Stimulated activated CD4-positive, alpha-beta T cell treated with anti-CD3 and anti-CD28 coated beads, Interleukin-1b, Interleukin-23, amount 100 ng/mL, for 1 hour (primary cell): ENCODE measurements at places on chromosomes 3 and 15.

- no peak for DNase-seq
These were observed 42.1 kb downstream of the TLE3 start for GRCh38 chr15:70055601-70056051.

DNA sequence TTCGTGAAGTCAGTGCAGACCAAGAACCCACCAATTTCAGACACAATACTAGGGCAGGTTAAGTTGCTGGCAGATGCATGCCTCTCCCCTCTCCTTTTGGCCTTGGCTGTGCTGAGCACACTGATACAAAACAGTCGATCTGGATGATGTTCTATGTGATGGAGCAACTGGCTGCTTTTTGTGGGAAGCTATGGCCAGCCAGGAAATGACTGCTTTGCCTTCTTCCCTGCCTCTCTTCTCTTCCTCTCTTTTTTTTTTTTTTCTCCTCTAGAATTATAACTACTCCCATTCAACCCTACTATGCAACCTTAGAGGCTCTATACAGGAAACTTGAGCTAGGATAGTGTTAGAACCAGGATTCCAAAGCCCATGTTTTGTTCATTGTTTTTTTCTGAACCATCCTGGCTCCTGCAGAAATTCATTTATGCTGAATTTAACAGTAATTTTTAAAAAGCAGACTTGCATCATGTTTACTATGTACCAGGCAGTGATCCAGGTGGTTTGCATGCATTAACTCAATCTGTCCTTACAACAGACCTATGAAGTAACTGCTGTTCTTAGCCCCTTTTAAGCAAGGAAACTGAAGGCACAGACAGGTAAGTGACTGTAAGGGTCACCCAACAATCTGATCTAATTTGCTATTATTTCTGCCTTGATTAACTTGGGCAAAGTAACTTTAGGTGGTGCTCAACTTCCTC lies 62.9 kb downstream of the PLD1 start:
- no peak for DNase-seq

- DNase-seq: no peak
These were observed 89.5 kb upstream of the CHD2 start for GRCh38 chr15:92810418-92811138.

- DNase-seq: no peak
These were observed at the start of gene AADAC for GRCh38 chr3:151813799-151814198. AADAC (plus strand) TSS chr3:151814116; CDS start chr3:151814163, 47 bp downstream.

DNA sequence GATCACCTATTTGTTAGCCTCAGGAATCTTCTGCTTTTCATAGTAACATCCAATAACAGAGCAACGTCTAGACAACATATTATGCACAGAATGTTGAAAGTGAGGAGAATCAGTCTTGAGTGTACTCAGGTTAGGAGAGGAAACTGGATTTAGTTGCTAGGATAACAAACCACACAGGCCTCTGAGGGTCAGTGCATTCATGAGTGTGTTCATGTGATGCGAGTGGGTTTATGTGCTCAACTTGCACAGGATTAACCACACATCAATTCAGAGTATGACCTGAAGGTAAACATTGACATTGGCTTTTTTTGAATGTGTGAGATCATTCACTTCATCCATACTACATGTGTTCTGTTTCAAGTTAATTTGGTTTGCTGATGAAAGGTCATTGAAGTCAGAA lies 287.6 kb downstream of the DIPK2A start:
- no peak for DNase-seq

DNA sequence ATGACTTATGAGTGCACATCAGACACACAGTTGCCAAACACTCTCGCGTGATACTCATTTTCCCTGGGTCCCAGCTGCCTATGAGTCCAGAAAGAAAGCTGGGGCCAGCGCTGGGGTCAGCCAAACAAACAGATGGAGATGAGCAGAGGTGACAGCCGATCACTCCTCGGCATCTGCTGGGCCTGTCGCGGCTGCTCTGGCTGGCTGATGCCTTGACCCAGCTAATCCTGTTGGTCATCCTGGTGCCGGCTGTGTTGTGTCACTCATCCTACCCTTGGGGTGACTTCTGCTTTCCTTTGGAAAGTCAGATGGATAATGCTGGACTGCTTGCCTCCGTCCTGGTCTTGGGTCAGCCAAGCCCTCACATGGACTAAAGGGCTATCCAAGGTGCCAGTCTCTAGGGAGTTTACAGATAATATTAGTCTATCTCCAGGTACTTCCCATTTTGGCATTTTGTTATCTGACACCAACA lies 105.3 kb upstream of the PDZRN3 start:
- no peak for DNase-seq

GRCh38 chr3:181859518-181859917 lies 147.8 kb downstream of the SOX2 start:
- DNase-seq: no peak

DNA sequence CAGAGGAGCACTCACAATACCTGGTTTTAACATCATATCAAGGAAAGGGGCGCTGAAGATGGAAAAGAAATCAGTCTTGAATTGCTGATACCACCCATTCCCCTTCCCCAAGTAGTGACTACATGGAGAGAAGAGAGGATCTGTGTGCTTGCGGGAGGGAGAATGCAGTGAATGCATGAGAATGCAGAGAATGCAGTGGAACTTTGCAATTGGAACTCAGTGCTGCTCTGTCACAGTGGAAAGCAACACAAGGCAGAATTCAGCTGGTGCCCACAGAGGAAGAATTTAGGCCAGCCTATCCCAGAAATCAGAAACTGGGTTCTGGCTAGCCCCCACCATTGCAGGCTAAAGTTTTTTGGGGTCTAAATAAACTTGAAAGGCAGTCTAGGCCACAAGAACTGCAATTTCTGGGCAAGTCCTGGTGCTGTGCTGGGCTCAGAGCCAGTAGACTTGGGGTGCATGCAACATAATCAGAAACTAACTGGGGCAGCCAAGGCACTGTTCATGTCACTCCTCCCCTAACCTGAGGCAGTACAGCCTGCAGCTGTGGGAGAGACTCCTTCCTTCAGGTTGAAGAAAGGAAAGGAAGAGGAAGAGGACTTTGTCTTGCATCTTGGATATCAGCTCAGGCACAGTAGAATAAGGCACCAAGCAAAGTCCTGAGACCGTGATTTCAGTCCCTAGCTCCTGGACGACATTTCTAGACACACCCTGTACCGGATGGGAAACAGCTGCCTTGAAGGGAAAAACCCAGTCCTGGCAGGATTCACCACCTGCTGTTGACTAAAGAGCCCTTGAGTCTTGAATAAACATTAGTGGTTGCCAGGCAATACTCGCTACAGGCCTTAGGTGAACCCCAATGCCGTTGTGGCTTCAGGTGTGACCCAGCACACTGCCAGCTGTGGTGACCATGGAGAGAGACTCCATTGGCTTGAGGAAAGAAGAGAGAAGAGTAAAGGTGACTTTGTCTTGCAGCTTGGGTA lies 329.3 kb downstream of the TBL1XR1 start:
- DNase-seq: no peak

DNA sequence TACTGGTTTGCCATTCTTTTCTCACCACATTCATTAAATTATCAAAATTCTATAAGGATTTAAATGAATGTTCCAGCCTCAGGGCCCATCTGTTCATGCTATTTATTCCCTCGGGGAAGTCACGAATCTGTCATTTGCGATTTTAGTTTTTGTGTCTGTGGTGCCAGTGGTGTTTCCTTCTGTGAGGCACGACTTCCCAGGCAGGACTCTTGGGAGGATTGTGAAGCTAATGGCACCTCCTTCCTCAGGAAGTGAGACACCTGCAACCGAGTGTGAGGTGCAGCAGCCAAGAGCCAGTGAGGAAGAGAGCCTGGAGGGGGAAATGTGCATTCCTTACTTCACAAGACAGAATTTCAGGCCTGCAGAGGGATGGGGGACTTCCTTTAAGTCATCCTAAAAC lies 24.1 kb downstream of the SV2B start:
- no peak for DNase-seq

DNA sequence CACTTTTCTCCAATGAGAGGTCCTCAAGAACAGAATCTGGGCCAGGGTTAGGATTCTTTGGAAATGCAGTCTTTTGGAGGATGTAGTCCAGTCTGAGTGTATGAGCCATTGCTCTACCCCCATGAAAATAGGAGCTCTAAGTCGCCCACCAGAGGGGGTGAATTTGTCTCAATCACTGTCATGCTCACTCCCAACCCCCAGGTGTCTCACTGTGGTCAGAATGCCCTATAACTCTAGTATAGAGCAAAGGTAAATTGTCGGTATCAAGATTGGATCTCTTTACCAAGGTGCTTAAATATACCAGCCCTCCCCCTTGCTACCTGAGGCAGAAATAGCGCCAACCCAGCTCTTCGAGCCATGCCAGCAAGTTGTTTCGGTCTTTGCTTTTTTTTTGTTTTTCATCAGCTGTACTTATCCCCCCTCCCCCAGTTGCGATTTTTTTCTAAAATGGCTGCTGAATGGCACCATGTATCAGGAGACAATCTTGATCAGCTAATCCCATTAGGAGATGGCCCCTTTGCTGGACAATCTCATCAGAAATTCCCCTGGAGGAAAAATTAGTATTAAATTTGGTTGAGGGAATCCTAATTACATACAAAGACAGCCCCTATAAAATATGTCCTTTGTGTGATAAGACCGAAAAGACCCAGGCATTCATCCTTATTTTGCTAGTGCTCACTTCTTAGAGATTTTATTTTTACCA lies 130.7 kb downstream of the EBLN2 start:
- DNase-seq: no peak

DNA sequence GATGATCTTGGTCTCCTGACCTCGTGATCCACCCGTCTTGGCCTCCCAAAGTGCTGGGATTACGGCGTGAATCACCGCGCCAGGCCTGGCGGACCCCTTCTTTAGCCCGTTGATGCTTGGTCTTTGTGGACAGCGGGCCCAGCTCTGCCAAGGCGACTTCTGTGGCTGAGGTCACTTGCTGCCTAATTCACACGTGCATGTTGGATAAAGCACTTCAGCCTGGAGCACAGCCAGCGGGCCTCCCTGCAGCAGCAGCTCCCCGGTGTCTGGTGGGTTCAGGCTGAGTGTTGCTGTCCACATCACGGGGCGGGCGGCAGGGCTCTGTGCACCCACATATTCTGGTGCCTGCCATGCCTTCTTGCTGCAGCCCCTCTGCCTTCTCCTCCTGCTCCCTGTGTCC lies 88.4 kb downstream of the DGKG start:
- no peak for DNase-seq

- DNase-seq: no peak
These were observed 810 bp downstream of the PTPRG start for GRCh38 chr3:61562042-61562720.

GRCh38 chr3:27467545-27467944 lies 16.6 kb downstream of the SLC4A7 start:
- DNase-seq: no peak

DNA sequence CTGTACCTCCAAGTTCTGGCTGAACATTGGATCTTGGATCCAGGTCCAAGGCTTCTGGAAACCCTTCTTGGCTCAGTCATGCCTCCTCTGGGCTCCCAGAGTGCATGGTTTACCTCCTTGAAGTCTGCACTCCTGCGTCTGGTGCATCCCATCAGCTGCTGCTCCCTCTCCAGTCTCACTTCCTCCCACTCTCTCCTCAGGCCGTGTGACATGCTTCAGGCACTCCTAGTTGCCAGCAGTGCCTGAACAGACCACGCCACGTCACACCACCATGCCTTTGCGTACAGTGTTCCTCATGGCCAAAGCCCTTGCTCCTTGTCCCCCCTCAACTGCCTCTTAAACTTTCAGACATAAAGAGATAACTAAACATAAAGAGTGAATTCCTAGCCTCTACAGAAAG lies 5.7 kb downstream of the GPR27 start:
- DNase-seq: no peak

- DNase-seq: no peak
These were observed 406.0 kb downstream of the RSL24D1 start for GRCh38 chr15:54790693-54791092.

- DNase-seq: no peak
These were observed 2.2 kb downstream of the ST6GAL1 start for GRCh38 chr3:186932281-186933181.

- no peak for DNase-seq
These were observed 17.5 kb upstream of the SKOR1 start for GRCh38 chr15:67807836-67808235.

- no peak for DNase-seq
These were observed 5.3 kb downstream of the PLCB2 start for GRCh38 chr15:40302288-40302886.

- DNase-seq: no peak
These were observed 45.2 kb downstream of the CCNB2 start for GRCh38 chr15:59150185-59150584.

- DNase-seq: no peak
These were observed 112.6 kb downstream of the TCF12 start for GRCh38 chr15:57031082-57031481.
